ENCODE measurements at places on chromosomes 4 and X.
A peak's percentile ranks its signal among the peaks of the same experiment; 100 is the strongest.

- no peak for DNase-seq
Measured at GRCh38 chrX:96140796-96141195, 543.8 kb upstream of the DIAPH2 start.

GRCh38 chr4:119315036-119315435 is 6.9 kb downstream of the FABP2 start:
- no peak for DNase-seq

DNA sequence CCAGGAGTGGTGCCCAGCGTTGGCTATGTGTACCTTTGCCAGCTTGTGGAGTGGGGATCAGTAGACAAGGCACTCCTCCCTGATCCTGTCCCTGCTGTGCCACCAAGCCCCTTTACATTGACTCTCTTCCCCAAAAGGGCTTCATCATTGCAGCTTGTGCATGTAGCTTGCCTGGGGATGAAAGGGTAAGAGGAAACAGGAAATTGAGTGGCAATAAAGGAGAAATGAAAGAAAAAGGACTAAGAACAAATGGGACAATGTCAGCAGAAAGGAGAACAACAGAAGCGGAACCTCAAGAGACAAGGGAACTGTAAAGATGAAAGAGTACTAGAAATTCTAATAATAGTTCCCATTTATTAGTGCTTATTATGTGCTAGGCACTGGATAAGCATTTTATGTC is 8.7 kb upstream of the IL13RA1 start:
- DNase-seq, result no peak

- no peak for DNase-seq
Measured at GRCh38 chr4:5759236-5760075, 48.5 kb downstream of the EVC start.

DNA sequence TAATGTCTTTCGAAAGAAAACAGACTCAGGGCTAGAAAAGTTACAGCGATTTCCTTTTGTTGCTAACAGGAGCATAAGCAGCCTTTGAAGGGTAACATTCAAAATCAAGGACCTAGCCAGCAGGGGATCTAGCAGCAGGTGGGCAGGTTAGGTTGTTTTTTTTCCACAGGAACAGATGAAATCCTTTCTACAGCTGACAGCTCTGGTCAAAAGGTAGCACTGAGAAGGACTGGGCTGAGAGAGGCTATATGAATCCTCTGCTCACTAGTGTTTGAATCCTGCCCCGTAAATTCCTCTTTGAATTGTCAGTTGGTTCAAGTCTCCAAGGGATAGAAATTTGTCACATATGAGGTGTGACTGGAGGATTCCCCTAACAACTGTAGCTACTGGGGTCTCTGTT is 188.2 kb downstream of the SH2D1A start:
- DNase-seq, result no peak

GRCh38 chr4:61162116-61162515 is 38.0 kb upstream of the ADGRL3 start:
- no peak for DNase-seq

GRCh38 chr4:74904509-74905065 is 28.3 kb upstream of the PARM1 start:
- no peak for DNase-seq

- DNase-seq, result peak; percentile 60
Measured at GRCh38 chrX:1673337-1673736, 58.5 kb downstream of the ASMT start.

GRCh38 chr4:143538979-143539669 is 25.6 kb downstream of the SMARCA5 start:
- DNase-seq, result no peak

- no peak for DNase-seq
Measured at GRCh38 chr4:6529021-6529420, 46.0 kb upstream of the MAN2B2 start.

DNA sequence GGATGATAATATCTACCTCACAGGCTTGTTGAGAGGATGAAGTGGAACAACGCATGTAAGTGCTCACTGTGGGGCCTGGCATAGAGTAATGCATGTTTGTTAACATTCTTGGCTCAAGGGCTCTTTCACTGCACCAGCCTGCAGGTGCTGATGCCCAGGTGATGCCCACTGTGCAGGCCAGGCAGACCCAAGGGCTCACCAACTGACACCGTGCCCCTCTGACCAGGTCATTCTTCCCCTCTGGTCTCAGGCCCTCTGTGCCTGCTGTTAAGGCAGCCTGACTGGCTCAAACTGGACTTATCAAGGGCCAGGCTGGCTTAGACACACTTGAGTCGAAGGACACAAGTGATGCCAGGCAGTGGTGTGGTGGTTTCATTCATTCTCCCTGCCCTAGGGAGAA is 90.5 kb downstream of the PJA1 start:
- DNase-seq, result no peak

DNA sequence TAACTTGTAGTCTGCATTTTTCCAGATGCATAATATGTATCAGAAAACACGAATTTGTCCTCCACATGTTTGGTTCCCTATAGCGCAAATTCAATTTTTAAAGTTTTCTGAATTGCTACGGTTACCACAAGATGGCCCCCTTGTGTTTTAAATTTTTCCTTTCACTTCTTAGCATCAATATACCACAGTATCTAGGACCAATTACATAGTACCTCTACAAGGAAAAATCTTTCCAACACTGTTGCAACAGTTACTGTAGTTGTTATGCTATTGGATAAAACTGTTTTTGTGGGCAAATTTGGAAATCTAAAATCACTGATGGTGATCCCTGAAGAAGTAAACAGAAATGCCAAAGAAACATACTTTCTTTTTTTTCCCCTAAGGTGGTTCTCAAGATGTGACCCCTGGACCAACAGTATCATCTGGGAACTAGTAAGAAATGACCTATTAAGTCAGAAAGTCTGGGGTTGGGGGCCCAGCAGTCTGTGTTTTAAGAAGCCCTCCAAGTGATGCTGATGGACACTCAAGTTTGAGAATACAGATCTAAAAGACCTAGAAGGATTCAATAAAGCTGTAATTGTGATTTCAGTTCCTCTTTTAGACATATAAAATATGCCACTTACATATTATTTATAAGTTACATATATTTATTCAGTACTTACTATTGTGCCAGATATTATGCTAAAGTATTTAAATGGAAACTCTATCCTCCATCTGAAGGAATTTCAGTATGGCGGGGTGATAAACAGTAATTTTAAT is 3.1 kb downstream of the ZGRF1 start:
- DNase-seq, result no peak

GRCh38 chr4:68249434-68249833 is 3.9 kb upstream of the TMPRSS11B start:
- no peak for DNase-seq

DNA sequence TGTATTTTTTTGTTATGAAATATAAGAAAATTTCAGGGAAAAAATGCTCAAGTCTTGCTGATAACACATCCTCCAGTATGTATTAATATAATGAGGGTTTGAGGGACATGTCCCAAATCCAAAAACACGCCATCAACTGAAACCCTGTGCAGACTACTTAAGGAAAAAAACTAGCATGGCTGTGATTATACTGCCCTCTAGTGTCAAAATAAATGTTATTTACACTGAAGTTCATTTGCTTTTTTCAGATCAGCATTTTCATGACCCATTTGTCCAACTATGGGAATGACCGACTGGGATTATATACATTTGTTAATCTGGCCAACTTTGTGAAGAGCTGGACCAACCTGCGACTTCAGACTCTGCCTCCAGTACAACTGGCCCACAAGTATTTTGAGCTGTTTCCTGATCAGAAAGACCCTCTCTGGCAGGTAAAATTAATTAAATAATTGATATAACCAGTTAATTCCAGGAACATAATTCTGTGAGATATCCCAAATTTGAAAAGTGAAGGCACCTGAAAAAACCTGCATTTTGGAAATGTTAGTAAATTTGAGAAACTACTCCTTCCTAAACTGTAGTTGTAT is 128.5 kb downstream of the PRSS12 start:
- no peak for DNase-seq

DNA sequence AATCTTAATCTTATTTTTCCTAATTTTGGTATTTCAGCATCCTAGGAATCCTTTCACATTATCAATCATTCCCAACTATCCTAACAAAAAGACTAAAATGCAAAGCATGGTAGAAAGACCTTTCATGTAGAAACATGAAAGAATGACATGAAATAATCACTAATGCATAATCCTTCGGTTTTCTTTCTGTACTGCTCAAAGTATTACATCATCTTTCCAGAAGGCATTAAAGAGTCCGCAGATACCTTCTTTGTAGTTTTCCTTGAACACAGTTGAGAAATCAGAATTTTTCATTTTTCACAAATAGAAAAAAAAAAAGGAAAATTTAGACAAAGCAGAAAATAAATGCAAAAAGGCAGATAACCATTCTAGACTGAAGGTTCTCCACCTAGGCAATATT is 11.5 kb downstream of the RCHY1 start:
- no peak for DNase-seq

DNA sequence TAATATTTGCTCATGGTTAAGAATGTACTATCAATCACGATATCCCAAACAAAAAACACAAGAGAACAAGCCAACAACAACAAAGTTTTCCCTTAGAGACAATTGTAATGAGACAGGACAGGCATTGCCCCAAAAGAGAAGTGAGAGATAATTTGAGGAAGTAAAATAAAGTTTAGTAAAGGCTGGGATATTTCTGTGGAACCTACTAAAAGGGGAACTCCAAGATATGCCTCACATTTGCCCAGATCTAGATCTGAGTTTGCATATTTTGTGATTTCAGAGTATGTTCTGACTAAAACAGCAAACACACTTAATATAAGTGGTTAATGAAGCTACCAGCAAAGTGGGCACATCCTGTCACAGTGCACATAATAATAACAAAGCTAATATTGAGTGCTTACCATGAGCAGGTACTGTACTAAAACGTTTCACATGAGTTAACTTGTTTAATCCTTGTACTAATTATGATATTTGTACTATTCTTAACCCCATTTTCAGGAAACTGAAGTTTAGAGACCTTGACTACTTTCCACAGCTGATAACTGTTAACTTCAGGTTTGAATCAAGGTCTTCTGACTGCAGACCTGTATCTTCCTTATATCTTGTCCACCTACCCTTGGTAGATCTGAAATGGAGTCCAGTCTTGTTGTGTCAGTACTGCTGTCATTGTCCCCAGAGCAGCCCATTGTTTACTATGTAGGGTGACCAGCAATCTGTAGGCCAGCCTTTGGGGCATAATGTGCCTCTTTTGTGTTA is 26.0 kb upstream of the BMP2K start:
- DNase-seq, result no peak

GRCh38 chr4:73707269-73707875 is 33.0 kb upstream of the CXCL8 start:
- no peak for DNase-seq

GRCh38 chr4:138639018-138639741 is 376.4 kb upstream of the NOCT start:
- DNase-seq, result no peak

DNA sequence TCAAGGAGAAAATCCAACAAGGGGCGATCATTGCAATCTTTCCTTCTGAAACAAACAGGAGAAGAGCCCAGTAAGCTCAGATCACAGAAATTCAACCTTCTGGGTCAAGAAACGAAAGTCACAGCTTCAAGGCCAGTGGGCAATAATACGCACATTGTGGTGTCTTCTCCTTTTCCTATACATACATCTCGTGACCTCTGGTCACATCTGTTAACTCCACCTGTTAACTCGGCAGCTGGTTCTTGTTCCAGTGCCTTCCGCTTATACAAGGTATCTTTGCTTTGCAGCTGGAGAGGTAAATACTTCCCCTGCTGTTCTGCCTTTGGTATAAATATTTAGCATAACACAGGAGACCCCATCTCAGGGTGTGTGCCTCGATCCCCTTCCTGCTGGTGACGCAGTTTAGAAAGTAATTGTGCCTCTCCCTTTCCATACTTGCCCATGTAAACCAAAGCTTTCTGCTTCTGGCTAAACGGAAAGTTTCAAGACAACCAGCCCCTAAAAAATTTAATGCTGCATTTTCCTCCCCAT is 45.0 kb downstream of the CCDC149 start:
- no peak for DNase-seq

- DNase-seq, result no peak
Measured at GRCh38 chrX:132481449-132481848, 7.4 kb downstream of the MBNL3 start.

DNA sequence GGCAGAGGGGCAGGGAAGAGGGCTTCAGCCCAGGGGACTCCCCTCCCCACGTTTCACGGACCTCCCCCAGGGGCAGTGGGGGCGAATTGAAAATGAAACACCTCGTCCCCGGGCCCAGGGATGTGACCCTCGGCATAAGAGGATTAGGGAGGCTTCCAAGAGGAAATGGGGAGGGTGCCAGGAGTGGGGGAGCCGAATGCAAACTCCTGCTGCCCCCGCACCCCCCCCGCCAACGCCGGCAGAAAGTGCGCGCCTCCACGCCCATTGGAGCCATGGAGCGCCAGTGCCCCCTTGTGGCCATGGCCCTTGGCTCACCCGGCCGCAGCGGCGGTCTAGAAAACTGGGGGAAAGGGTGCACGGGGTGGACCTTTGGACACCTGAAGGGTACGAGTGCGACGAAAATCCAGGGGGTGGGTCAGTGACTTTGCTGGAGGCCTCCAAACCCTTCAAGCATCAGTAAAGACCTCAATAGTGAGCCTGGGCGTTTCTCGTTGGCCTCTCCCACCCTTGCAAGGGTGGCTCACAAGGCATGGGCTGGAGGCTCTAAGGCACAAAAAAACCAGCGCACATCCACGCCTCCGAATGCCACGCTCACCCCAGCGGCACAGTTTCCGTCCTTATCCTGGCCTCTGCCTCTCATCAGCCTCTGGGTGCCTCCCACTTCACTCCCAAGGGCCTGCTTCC is 120.8 kb upstream of the PJA1 start:
- peak; percentile 71 for DNase-seq

GRCh38 chrX:13816643-13817627 is at the start of gene GPM6B:
Gene GPM6B, minus strand, starts transcription at chrX:13817093. Its CDS starts 189 bp downstream, at chrX:13816904.
- DNase-seq, result no peak

GRCh38 chr4:144411119-144411518 is 234.8 kb upstream of the HHIP start:
- DNase-seq, result no peak

DNA sequence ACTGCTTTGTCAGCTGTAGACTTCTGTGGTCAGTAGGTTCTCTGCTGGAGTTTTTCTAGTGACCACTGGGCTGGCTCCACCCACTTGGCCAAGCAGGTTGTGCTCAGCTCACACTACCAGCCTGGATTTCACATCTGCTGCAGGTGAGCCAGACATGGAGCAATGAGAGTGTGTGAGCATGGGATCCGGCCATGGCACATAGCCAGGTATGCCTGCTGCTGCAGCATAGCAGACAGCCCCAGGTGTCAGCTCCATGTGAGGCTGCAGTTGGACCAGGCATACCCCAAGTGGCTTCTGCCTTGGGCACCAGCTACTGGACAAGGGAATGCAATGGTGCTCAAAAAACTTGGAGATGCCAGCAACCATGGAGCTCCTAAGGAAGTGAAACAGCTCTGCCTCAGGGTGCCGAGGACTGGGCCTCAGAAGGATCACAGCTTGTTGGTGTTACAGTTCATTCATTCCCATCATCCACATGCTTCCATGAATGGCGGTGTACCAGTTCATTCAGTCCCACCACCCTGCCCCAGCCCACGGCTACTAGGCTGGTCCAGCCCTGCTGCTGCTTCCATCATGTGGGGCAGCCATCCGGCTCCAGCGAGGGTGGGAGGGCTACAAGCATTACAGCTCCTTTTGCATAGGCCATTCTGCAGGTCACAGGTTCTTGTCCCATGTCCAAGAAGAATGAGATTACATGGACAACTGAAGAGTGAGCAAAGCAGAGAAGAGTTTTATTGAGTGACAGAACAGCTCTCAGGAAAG is 389.1 kb upstream of the PCDH7 start:
- DNase-seq, result no peak

All from CD4-positive, alpha-beta T cell treated with Interleukin-17A for 4 hours (primary cell).